Kasumi-1 (cell line): ENCODE measurements at places on chromosomes 6 and 20.

GRCh38 chr20:1803061-1803931, 91.9 kb upstream of the SIRPA start:
- peak; percentile 82 for DNase-seq

GRCh38 chr20:50746138-50746940, 15.0 kb downstream of the PARD6B start:
- DNase-seq: no peak

DNA sequence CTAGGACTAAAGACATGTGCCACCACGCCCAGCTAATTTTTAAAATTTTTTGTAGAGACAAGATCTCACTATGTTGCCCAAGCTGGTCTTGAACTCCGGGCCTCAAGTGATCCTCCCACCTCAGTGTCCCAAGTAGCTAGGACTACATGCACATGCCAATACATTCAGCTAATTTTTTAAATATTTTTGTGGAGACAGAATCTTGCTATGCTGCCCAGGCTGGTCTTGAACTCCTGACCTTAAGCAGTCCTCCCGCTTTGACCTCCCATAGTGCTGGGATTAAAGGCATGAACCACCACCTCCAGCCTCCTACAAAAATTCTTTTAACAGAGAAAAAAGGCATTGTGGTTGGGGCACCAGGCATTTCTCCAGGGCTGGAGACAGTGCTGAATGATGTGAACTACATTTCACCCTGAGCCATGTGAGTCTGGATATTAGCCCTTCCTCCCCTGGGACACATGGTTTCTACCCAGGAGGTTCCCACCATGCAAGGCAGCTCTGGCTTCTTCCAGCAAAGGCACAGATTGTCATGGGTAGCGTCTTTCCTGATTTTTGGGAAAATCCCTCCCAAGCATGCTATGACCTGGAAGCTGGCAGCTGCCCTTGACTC, 36.3 kb upstream of the CMTR1 start:
- DNase-seq: no peak

DNA sequence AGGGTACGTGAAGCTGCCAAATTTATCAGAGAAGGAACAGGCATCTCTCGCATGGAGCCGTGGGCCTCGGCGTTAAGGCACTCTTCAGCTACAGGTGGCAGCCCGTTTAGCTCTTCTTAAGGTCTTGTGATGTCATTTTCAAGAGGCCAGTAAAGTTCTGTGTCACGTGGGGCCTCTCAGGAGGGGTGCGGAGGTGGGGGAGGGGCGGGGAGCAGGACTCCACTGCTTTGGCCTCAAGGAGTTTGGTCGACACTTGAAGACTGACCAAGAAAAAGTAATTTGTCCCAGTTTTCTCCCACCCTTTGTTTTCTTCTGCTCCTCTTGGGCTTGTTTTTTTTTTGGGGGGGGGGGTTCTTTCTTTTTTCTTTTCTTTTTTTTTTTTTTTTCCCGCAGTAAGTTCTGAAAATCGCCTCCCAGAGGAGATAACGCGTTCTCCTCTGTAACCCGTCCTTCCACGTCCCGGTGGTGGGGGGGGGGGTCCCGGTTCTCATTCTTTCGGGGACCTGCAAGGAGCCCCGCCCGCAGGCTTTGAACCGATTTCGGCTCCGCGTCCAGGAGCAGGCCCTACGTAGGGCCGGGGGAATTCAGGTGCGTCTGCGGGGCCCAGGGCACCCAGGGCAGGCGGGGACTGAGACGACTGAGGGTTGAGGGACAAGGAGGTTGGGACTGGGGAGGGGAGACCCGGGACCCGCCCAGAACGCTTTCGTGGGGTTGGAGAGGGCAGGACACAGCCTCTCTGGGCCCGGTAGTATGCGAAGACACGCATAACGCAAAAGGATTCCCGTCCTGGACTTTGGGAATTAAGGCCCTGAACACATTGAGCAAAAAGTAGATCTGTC, 26.0 kb downstream of the GPX6 start:
- DNase-seq: peak; percentile 90

DNA sequence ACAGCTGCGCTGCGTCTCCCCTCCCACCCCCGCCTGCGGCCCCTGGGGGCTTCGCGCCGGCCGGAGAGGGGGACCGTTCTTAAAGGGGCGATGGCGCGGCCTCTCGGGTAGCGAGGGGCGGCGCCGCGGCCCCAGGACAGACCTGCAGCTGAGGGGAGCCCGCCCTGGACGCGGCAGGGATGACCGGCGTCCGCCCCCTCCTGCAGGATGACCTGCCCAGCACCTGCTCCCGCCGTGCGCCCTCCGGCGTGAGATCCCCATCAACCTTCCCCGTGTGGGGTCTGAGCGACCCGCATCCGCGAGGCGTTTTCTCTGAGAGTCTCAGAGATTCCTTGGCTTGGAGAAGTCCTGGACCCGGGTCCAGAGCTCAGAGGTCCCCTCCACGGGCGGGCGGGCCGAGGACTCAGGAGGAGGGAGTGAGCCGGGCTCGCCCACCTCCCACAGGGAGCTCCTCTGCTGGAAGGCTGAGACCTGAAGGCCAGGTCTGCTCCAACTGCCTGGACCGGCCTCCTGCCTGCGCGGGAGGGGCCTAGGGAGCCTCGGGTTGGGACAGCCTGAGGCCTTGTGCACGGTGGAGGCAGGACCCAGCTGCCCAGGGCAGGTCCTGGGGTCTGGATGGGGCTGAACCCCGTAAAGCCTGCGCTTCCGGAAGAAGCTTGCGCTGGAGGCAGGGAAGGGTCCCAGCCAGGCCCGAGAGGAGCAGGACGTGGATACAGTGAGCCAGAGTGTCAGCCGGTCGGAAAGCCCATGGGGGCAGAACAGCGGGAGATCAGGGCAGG, 532 bp upstream of the NKAIN4 start:
- no peak for DNase-seq

GRCh38 chr6:43292763-43293318, 5.2 kb upstream of the SLC22A7 start:
- no peak for DNase-seq

- DNase-seq: no peak
Observed at GRCh38 chr6:21005816-21006570, 471.7 kb downstream of the CDKAL1 start.

DNA sequence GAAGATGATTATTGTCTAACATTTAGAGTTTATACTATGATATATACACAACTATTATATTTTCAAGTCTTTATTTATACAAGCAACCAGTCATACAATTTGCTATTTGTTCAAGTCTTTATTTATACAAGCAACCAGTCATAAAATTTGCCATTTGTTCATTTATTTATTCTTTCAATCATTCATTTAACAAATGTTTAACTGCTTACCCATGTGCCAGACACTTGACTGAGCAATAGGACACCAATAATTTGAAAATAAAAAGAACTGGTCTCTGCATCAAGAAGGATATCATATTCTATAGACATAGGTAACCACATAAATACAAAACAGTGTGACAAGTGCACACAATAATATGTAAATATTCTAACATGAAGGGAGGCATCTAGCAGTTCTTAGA, 20.3 kb downstream of the GRIK2 start:
- no peak for DNase-seq

DNA sequence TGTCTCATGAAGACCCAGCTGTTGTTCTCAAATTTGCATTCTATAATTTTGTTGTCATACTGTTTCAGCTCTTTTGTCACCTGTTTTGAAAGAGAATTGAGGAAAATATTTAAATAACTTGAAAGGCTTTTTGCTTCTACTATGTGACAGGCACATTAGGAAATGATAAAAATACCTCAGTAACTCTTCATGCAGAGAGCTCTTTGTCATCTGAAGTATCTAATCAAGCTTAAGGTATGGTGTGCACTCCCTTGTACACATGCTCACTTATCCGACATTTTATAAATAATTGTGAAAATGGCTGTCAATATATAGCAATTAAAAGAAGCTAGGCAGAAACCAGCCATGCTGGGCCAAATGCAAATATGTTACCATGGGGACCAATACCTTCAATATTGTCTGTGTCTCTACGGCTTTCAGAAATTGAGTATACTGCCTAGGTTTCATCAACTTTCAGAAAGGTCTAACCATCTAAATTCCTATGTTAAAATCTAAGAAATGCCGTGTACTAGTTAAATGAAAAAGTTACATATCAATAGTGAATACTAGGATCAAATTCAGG, 349.0 kb downstream of the RNGTT start:
- no peak for DNase-seq

DNA sequence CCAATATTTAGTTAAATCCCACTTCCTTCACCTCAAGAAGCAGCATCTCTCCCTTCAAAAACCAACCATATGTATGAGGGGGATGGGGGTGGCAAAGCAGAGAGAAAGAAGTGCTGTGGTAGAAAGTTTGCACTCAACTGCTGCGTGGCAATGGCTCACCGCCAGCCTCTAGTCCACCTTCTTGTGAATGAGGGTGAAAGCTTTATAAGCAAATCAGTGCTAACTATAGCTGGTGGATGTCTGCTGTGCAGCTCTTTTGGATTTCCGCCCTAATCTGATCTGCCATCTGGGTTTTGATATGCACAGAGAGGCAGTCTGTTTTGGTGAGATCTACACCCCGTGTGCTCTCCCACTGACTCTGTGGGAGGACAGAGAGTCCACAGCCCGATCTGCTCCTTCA, 281.2 kb upstream of the SUPT3H start:
- DNase-seq: no peak

- DNase-seq: no peak
Observed at GRCh38 chr6:133961831-133962230, 8.8 kb downstream of the TBPL1 start.

GRCh38 chr20:3121955-3122610, 37.6 kb upstream of the AVP start:
- DNase-seq: no peak

GRCh38 chr6:90105506-90106170, 191.0 kb downstream of the BACH2 start:
- peak; percentile 77 for DNase-seq

DNA sequence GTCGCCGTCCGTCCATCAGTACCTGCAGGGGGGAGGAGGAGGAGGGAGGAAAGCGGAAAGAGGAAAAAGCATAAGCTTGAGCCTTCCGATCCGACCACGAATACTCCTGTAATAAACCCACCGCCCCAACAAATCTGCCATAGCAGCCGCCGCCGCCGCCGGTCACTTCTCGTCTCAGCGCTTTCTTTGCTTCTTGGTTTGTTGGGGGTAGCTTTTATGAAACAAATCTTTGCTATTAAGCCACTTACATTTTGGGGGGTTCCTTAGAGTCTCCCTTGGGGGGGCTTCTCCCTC, 277 bp downstream of the ADGRB3 start:
- no peak for DNase-seq

DNA sequence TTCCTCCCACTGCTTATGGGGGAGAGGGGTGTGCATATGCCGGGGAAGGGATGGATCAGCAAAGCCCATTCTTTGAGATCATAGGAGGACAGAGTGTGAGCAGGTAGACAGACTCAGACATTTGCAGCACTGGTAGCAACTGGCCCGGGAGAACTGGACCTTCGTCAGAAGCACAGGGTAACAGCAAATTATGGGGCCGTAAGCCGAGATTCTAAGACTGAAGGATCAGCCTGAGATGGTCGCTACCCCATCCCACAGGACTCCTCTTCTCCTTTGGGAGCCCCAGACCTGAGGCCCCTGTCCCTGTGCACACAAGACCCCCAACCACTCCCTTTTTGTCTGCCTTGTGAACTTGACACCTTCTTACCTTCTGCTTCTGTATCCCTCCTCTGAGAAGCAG, 106.5 kb downstream of the TOX2 start:
- DNase-seq: no peak

GRCh38 chr6:119324718-119325117, 24.8 kb downstream of the MAN1A1 start:
- DNase-seq: no peak

DNA sequence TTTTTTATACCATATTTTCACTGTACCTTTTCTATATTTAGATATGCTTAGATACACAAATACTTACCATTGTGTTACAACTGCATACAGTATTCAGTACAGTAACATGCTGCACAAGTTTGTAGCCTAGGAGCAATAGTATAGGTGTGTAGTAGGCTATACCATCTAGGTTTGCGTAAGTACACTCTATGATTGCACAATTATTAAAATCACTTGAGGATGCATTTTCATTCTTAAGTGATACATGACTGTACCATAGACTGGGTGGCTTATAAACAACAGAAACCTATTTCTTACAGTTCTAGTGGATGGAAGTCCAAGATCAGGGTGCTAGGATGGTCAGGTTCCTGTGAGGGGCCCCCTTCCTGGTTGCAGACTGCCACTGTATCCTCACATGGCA, 234.1 kb downstream of the SLC35F1 start:
- no peak for DNase-seq

DNA sequence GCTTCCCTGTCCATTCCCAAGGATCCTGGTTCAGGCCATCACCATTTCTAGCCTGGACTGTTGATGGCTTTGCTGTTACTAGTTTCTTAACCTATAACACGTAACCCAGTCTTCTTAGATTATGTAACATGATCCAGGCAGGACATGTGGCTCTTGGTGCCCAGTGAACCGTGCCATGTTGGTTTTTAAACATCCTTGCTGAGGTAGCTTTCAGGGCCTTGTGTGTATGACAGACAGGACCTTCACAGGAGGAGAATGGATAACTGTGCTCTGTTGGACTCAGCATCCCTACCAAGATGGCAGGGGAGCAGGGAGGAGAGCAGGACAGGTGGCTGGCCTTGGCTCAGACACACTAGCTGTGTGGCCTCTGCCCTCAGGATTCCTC, 46.8 kb downstream of the PANK2 start:
- DNase-seq: no peak

DNA sequence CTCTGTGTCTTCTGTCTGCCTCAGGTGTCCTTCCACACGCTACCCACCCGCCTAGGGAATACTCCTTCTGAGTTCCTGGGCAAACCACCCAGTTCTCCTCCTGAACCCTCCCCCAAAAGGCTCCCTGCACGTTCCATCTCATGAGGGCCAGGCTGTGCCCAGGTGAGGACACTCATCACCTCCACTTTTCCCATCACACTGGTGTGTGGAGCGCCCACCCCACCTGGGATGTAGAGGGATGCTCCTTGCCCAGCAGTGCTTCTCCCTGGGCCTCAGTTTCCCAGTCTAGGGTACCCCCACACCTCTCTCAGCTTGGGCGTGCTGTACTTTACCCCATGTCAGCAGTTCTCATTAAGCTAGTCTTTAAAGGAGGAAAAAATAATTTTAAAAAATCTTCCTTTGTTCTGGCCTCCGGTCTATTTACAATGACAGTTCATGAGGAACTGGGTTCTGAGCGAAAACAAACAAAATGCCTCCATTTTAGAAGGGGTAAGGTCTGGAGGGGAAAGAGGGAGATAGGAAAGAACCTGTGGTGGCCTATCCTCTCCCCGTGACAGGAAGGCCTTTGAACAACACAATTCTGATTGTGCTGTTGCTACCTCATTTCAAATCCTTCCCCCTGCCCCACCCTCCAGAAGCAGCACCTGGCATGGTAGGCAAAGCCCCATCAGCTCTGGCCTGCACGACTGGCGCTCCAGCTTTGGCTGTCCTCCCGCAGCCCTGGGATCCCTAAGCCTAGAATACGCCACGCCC, 1.7 kb upstream of the C20orf203 start:
- DNase-seq: no peak

DNA sequence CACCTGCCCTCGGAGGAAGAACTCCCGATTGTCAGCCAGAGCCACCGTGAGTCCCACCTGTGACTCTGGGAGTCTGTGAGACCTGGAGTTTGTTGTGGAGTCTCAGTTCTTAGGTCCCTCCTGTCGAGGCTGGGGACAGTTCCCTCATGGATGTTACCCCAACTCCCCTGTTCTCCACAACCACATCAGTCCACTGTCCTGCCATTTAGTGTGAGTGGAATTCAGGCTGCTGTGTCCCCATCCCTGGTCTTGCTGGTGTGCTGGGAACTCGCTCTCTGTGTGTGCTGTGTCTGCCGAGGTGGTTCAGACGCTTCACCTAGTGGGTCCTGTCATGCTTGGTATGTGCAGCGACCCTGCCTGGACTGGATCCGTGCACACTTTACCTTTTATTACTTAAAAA, 163.2 kb downstream of the DTNBP1 start:
- DNase-seq: no peak
